ENCODE measurements at places on chromosomes 7 and 10.

- DNase-seq: no peak
Measured at GRCh38 chr10:60384708-60385398, 4.8 kb downstream of the ANK3 start.

- DNase-seq: no peak
Measured at GRCh38 chr7:142556740-142557139, 192.5 kb upstream of the PRSS1 start.

GRCh38 chr10:70445718-70446657, 4.5 kb upstream of the NODAL start:
- DNase-seq: no peak

DNA sequence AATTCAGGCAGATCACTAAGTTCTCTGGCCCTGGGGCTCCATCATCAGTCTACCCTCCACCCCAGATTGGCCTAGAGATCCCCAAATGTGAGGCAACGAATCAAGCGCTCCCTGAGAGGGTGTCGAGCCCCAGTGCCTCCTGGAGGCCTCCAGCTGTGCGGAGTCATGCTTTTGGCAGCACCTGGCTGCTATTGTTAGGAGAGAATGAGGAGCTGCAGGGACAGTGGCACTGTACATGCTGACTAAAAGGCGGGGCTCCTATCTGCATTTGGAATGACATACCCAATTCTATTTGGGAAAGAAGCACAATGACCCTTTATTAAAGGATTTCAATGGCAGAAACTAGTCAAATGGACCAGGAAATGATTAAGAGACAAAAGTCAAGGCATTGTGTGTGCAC, 161.8 kb downstream of the DPY19L1 start:
- no peak for DNase-seq

GRCh38 chr10:122112625-122113160, 123.7 kb downstream of the TACC2 start:
- DNase-seq: no peak

DNA sequence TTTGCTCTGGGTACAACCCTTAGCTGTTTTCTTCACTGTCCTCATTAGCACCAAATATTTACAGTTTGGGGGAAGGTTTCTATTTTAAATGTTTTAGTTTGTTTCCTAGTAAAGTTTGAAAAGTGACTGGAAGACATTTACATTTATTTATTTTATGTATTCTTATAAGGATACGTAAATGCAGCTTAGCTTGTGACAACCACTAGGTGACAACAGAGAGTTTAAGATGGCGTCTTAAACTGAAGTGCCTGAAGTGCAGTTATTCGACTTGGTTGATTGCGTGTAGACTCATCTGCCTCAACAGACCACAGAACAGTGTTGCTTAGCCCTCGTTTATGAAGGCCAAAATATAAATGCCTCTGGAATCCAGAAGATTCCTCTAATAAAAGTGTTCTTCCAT, 378.2 kb upstream of the MYO3A start:
- no peak for DNase-seq

DNA sequence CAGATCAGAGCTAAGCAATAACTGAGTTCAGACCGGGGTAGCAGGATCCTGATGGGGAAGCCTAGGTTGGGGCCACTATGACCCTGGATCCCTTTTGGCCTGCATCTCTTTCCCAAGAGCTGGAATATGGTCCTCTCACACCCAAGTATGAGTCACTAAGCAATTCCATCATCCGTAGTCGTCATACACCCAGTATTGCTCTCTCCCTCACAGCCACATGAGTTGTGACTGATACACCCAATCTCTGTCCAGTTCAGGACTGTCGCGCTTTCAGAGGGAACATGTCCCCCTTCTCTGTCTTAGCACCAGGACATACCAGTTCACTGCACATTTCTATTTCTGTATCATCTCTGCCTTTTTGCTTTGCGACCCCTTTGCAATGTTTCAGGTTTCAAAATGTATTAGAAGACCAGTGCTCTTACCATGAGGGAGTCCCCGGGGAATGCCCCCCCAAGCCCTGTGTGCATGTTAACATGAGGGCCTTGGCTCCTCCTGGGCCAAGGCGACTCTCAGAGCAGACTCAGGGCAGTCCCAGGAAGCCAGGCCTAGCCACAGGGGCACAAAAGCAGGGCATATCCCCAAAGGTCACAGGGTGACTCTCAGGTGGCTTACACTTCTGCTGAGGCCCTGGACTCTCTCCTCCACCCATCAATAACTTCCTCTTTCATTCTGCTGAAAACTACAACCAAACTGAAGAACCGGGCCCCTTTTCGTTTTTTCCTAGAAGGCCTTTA, 75.3 kb upstream of the SAMD8 start:
- no peak for DNase-seq

GRCh38 chr10:97123765-97124164, 62.0 kb downstream of the SLIT1 start:
- no peak for DNase-seq

GRCh38 chr7:20506175-20506574, 109.3 kb upstream of the ABCB5 start:
- DNase-seq: no peak

- no peak for DNase-seq
Measured at GRCh38 chr10:117569610-117570390, 27.3 kb downstream of the EMX2 start.

DNA sequence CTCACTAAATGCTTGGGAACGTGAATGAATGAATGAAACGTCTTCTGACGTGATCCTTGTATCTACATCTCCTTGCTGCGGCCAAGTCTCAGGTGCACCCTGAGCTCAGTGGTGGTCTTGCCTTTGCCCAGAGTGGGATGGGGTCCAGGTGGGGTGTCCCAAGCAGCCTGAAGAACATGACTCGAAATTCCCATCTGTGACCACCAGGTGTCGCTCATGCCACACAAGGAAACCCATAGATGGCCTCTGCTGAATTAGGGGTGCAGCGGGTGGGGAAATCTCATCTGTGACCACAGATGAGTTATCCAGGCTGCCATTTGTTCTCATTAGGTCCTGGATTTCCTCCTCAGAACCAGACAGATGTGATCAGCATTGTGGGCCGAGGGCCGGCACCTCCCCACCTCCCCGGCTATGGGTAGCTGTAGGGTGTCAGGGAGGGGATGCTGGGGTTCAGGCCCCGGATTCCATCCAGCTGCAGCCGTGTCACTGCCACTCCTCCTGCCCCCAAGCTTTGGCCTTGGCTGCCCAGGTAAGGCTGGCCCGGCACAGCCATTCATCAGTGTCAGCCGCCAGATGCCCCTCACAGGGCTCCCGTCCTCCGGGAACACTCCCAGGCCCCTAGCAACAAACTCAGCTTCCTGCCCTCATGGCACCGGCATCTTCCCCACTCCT, 21.0 kb upstream of the GNA12 start:
- DNase-seq: peak; percentile 66

DNA sequence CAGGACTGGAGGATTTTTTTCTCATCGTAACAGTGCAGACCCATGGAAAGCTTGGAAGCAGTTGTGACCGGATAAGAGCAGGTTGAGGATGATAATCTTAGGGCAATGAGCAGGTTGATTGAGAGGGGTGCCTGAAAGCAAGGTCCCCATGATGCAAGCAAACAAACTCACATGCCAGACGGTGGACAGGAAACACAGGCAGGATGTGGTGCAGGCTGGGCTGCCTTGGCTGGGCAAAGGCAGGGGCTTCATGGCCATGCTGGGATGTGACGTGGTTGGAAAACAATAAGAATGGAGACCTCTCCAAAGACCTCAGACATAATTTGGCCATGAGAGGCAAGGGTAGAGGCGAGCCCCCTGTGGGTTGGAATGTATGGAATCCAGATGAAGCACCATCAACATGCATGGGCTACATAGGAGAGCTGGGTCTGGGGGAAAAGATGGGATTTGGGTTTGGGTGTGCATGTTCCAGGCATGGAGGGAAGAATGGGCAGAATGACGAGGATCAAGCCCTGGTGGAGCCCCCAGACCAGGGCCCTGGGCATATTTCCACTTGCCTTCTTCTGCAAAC, 58.3 kb downstream of the IKZF1 start:
- DNase-seq: no peak

GRCh38 chr10:12839941-12840611, 161.4 kb downstream of the CCDC3 start:
- no peak for DNase-seq

GRCh38 chr10:75640803-75641202, 209.4 kb downstream of the LRMDA start:
- DNase-seq: no peak

DNA sequence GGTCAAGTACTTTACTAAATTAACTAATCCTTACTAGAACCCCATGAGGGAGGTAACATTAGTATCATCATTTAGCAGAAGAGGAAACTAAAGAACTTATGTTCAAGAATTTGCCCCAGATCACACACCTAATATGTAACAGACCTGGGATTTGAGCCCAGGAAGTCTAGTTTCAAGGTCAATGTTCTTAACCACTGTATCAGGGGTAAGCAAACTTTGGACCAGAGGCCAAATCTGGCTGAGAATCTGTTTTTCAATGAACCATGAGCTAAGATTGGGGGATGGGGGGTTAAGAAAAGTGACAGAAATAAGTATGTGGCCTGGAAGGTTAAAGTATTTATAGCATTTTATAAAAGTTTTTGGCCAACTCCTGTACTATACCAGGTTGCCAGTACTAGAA, 95.1 kb downstream of the ZNF248 start:
- DNase-seq: no peak

DNA sequence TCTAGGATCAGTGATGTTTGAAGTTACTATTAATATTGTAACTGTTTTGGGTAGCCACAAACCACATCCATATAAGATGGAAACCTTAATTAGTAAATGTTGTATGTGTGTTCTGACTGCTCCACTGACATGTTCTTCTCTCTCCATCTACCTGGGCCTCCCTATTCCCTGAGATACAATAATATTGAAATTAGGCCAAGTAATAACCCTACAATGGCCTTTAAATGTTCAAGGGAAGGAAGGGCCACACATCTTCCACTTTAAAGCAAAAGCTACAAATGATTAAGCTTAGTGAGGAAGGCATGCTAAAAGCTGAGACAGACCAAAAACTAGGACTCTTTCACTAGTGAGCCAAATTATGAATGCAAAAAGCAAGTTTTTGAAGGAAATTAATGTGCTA, 176.4 kb upstream of the ANK3 start:
- no peak for DNase-seq

DNA sequence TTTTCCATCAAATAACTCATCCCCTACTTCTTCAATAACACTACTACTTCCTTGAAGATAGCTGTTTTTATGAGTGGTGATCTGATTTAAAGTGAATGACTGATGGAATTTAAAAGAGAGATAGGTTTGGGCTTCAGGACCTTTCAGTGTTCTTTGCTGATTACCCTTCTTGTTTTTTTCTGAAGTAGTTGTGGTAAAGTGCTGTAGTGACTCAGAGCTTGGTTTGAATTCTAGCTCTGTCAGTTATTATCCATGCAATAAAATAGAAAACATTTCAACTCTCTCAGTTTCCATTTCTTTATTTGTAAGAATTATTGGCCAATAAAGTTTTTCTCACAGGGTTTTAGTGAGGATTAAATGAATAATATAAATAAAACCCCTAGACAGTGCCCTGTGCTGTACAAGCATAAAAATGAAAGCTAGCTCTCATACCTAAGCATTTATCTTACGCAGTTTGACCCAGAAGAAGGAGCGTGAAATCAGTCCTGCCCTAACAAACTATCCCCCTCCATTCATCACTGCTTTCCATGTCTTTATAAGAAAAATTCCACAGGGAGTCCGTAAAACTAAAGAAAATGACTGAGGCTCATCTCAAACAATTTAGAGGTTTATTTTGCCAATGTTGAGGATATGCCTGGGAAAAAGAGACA, 25.1 kb upstream of the AKAP9 start:
- DNase-seq: no peak

DNA sequence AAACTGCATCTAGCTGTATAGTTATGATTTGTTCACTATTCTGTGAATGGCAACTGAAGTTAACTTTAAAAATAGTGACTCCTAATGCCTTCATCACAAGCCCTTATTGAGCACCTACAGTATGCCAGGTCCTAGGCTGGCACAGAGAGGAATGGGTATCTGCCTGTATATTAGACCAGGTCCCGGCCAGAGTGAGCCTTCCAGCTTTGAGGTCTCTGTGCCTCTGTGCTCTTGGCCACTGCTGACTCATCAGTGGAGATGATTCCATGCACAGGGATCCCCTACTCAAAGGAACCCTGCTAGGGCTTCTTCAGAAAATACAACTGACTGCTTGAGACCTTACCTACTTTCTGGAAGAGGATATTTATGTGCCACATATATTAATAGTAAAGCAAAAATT, 118.4 kb downstream of the GFRA1 start:
- DNase-seq: no peak

DNA sequence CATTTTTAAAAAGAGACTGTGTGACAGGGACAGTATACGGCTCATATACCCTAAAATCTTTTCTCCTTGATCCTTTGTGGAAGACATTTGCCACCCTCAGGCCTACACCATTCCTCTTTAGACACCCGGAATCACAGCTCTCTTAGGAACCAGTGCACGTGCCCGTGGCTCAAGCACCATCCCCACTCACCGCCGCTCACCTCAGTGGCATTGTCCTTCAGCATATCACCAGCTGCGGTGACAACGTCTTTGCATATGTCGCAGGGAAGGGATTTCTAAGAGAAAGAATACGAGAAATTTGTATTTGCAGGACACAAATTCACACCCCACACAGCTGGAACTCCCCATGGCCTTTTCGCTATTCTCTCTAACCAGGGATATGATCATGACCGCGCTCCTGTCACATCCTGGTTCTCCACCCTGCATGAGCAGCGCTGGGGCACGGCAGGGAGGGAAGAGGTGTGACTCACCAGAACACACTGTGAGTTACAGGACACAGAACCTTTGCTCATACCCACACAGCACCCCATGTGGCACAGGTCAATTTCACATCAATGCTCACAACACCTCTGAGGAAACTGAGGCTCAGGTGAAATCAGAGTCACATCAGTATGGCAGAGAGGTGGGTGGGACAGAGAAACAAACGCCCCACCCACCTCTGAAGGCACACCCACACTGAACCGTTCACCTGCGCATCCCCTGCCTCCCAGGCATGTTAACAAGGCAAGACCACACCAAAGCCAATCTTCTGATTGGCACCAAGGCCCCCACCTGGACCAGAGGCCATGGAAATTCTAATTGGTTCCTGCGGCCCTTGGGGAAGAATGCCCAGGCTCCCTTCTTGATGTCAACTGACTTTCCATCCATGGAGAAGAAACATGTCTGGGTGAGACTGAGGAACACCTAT, 19.2 kb downstream of the PSAP start:
- DNase-seq: no peak

Data from activated B cell treated with CpG ODN at 0.5 μM for 24 hours (primary cell).